ENCODE measurements at places on chromosomes 5 and 9. TPM values are rescaled to one million over a fixed set of nuclear protein-coding genes. Genes with fewer than 3 reads are reported as not detected.

Gene FAM219A
- 28.8 TPM for total RNA-seq

Gene PCDHGB6
- 12.5 TPM for total RNA-seq

Gene SPINK1
- under 0.01 TPM for total RNA-seq

Gene ENHO
- 27.8 TPM for total RNA-seq

Gene GM2A
- total RNA-seq = 5.2 TPM

Gene TEX48
- total RNA-seq = not detected

Gene NPR3
- 15.2 TPM for total RNA-seq

Gene BARX1
- total RNA-seq = not detected

Measured in temporal lobe (tissue), 4 donors.